ENCODE measurements at places on chromosomes 12 and 14.

- no peak for DNase-seq
Measured at GRCh38 chr12:88559772-88560171, 20.5 kb downstream of the KITLG start.

DNA sequence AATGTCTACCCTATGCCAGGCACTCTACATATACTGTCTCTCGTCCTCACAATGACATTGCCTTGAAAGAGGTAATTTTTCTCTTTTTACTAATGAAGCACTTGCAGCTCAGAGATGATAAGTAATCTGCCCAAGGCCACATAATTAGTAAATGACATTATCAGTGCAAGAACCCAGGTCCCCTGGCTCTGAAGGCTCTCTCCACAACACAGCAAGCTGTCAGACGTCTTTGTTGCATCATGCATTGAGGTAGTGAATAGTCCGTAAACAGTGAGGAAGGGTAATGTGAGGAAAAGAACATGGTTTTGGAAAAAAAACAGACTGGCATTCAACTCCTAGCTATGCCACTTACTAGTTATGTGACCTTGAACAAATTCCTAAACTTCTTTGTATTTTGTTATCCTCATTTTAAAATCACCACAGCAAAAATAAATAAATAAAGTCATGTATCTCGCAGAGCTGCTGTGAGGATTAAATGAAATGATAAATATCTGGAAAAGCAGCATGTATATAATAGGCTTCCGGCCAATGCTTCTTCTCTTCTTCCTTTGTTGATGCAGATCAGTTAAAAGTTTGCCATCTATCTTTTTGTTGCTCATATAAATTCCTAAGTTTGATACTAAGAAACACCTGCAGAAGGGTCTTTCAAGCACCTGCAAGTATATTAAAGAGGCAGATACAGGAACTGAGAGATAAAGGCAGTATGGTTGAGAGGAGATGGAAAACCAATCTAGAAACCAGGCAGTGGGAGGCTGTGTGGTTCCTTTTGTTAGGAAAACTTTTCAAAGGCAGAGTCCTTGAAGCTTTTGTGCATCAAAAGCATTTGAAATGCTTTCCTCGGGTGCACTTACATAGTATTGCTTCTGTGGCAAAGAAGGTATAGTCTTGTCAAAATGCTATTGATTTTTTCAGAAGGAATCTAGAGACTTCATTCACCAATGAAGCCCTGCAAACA lies 82.8 kb downstream of the BTG1 start:
- no peak for DNase-seq

DNA sequence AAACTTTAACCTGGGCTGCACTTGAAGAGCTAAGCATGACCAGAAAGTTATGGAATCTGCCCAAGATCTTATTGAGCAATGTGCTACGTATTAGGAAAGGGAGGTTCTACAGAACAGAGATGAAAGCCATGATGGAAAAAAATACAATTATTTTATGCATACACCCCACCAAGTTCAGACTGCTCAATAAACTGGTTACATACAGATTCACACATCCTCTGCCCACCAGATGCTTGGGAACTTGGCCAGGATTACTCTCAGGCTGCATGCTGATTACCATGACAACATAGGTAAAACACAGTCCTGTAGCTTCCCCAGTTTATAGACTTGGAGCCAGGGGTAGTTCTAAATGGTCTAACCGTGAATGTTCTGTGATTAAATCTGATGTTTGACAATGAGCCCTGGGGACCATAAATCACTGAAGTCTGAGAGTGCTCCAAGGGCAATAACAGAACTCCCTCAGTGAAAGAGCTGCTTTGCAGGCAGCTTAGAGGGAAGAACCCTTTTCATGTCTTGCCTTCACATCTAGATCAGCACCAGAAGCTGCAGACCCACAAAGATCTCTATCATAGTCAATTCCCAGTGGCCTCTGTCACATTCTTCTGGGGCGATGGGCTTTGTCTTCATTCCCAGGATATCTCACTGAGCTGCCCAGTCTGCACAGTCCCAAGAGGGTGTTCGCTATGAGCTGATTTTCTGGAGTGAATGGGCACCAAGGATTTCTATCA lies 232.2 kb downstream of the EMP1 start:
- no peak for DNase-seq

- DNase-seq, result no peak
Measured at GRCh38 chr14:44036248-44036647, 470.8 kb downstream of the FSCB start.

- no peak for DNase-seq
Measured at GRCh38 chr12:54360717-54361456, 3.4 kb downstream of the GPR84 start.

GRCh38 chr12:76072568-76072967 lies 11.9 kb downstream of the NAP1L1 start:
- DNase-seq, result no peak

- DNase-seq, result no peak
Measured at GRCh38 chr12:102690253-102690652, 209.9 kb upstream of the IGF1 start.

DNA sequence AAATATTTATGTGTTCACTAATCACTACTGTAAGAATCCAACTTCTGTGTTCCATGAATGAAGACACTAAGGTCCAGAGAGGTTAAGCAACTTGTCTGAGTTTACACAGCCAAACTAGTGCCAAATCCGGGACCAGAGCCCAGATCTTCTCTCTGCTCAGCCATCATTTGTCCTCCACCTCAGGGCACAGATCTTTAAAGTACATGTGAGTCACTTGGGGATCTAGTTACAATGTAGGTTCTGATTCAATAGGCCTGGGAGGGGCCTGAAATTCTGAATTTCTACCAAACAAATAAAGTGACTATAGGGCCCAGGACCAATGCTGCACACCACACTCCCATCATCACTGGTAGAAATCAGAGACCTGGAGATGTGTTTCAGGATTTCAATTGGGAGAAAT lies 162.9 kb downstream of the GXYLT1 start:
- DNase-seq, result no peak

- DNase-seq, result no peak
Measured at GRCh38 chr12:65334521-65334920, 56.0 kb downstream of the MSRB3 start.

GRCh38 chr12:40146800-40147797 lies 41.2 kb upstream of the SLC2A13 start:
- no peak for DNase-seq

GRCh38 chr12:9933958-9934357 lies 1.8 kb upstream of the CLEC2A start:
- no peak for DNase-seq

- DNase-seq, result no peak
Measured at GRCh38 chr12:88258396-88258795, 116.3 kb downstream of the TMTC3 start.

DNA sequence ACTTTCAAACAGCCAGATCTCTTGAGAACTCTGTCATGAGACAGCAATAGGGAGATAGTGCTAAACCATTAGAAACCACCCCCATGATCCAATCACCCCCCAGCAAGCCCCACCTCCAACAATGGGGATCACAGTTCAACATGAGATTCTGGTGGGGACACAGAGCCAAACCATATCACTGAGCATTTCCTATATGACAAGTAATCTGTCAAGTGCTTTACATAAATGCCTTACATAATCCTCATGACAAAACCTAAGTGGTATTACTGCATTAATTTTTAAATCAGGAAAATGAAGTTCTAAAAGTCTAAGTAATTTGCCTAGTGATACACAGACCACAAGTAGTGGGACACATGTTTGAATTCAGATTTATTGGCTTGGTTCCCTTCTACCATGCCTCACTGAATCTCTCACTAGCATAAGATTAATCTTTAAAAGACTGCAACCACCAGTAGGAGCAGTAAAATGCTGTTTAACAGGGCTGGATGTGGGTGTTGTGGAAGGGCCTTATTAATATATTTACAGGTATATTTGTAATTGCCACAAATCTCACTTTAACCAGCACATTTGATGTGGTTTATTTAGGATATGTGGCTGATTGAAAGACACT lies 323.1 kb upstream of the FBXO33 start:
- DNase-seq, result no peak

GRCh38 chr12:41736436-41736835 lies 408.2 kb downstream of the GXYLT1 start:
- DNase-seq, result no peak

DNA sequence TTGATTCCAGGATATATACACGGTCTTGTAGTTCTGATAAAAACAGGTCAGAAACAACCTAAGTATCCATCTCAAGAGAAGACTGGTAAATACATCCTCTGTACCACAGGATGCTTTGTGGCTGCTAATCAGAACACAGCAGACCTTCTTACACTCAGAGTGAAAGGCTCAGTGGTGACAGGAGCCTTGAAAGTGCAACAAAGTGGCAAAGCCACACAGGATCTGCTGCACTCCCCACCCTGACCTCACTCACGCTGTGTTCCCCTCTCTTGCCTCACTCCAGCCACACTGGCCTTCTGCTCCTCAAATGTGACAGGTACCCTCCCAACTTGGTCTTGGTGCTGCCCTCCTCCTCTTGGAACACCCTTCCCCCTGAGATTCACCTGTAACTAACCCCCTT lies 98.1 kb upstream of the GRIP1 start:
- DNase-seq, result peak; percentile 29

DNA sequence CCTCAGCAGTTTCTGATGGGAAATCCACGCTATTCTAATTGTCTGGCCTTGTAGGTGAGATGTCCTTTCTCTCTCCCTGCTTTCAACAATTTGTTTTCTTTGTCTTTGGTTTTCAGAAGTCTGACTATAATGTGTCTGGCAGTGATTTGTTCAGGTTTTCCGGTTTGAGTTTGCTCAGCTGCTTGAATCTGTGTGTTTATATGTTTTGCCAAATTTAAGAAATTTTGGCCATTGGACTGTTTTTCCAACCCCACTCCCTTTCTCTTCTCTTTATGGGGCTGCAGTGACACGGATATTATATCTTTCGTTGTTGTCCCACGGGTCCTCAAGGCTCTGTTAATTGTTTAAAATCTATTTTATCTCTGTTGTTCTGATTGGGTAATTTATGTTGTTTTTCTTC lies 105.0 kb downstream of the ADGRD1 start:
- no peak for DNase-seq

GRCh38 chr14:21414137-21414631 lies 30.4 kb upstream of the SUPT16H start:
- DNase-seq, result peak; percentile 57

GRCh38 chr12:6211421-6211869 lies 11.2 kb downstream of the CD9 start:
- DNase-seq, result no peak

DNA sequence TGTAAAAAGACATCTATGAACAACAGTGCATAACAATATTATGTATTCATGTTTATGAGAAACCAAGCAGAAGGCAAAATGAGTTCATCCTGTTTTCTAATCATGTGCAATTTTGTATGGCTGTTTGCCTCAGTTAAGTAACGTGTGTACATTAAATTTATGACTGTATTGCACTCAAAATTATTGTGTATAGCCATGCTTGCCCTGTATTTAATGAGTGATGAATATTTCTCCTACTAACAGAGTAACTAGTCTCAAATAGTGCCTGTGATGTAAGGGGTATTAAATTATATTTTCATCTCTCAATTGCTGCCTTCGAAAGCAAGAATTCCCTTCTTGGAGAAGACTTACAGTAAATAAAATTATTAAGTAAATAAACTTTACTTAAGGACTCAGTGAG lies 154.2 kb downstream of the NOVA1 start:
- DNase-seq, result no peak

GRCh38 chr14:70670992-70671651 lies 29.4 kb downstream of the TTC9 start:
- no peak for DNase-seq

- no peak for DNase-seq
Measured at GRCh38 chr14:99475179-99475578, 5.5 kb downstream of the SETD3 start.

GRCh38 chr12:12460935-12461922 lies 101.4 kb downstream of the DUSP16 start:
- no peak for DNase-seq

- no peak for DNase-seq
Measured at GRCh38 chr12:102876883-102877282, 40.2 kb downstream of the PAH start.

DNA sequence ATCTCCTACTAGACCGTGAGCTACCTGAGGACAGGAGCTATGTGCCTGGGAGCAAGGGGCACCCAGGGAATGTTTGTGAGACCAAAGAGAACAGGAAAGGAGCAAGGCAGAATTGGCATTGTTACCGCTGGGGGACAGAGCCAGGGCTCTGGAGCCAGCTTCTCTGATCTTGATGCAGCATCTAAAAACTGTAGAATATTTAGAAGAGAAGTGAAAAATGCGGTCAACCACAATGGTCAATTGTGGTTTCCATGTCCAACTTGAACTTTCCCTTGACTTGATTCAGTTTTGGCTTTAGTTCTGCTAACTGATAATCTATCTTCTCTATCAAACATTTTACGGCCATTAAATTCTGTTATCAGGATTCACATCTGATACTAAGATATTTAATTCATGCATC lies 201.2 kb downstream of the ANO4 start:
- DNase-seq, result peak; percentile 7

DNA sequence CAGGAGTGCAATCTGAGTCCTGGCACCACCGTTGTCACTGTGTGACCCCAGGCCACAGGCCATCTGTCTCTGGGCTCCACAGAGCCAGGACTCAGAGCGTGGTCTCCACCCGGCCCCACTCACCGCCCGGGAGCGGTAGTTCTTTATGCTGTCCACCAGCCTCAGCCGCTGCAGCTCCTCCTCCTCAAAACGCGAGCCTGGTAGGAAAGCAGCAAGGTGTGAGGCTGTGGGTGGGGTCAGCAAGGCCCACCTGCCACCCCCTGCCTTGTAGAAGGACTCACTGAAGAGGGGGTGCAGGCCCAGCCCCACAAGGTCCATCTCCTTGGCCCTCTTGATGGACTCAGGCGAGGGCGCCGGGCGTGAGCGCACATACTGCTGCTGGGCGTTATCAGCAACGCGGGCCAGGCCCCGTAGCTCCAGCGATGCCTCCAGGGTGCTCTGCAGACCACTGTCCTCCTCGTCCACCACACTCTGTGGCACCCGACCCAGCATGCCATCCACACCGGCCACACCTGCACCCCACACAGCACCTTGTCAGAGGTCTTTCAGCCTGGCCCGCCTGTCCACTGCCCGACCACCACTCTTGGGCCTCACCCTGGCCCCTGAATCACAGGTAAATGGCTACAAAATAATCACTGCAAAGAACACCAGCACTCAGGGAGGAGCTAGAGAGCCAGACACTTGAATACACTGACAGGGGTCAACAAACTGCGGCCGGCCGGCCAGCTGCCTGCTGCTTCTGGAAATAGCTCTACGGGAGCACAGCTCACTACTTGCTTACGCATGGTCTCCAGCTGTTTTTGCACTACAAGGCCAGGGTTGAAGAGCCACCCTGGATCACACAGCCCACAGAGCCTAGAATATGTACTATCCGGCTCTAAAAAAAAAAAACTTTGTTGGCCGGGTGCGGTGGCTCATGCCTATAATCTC lies 16.3 kb downstream of the CFAP73 start:
- no peak for DNase-seq

- peak; percentile 44 for DNase-seq
Measured at GRCh38 chr14:95993768-95994592, 45.2 kb upstream of the C14orf132 start.

DNA sequence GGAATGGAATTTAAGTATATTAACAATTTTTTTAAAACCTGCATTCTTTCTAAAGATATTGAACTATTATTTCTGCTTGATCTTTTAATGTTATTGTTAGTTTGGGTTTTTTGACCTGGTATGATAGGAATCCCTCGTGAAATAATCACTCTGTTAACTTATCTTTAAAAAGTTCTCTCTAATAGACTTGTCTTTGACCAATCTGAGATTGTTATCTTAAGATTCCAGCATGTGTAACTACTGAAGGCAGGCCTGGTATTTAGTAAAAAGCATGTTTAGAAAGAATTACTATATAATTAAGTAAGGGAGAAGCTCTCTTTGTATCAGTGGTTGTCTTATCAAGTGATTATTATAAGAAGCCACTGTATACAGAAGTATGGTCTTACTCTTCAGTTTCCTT lies 4.8 kb downstream of the TMTC2 start:
- no peak for DNase-seq

Data from GM13977 (cell line).